ENCODE measurements at places on chromosomes 12 and 14. TPM values are rescaled to one million over a fixed set of nuclear protein-coding genes. Genes with fewer than 3 reads are reported as not detected.
A peak's percentile ranks its signal among the peaks of the same experiment; 100 is the strongest.

GRCh38 chr12:105921872-105922669, 216.7 kb downstream of the NUAK1 start:
- H3K36me3 ChIP-seq = no peaks in the 10 kb centered on the region
- no peak for DNase-seq
- H3K4me1 ChIP-seq = peaks cover 24% of the 10 kb centered on the region
- H3K27me3 ChIP-seq = no peaks in the 10 kb centered on the region
- H3K4me3 ChIP-seq = peak overlapping the region; percentile 1
- peak overlapping the region; percentile 90 for H3K27ac ChIP-seq

- no peak for DNase-seq
- H3K27me3 ChIP-seq = no peaks in the 10 kb centered on the region
- H3K4me1 ChIP-seq = no peaks in the 10 kb centered on the region
- no peak overlapping the region for H3K4me3 ChIP-seq
- no peak overlapping the region for H3K27ac ChIP-seq
- no peaks in the 10 kb centered on the region for H3K36me3 ChIP-seq
These were observed 302.5 kb downstream of the NUAK1 start for GRCh38 chr12:105836242-105836622.

- no peak overlapping the region for H3K4me3 ChIP-seq
- no peaks in the 10 kb centered on the region for H3K27me3 ChIP-seq
- no peak overlapping the region for H3K27ac ChIP-seq
- DNase-seq = no peak
- H3K4me1 ChIP-seq = no peaks in the 10 kb centered on the region
These were observed 74.7 kb downstream of the DIO3 start for GRCh38 chr14:101635749-101636560.

Gene THTPA
- total RNA-seq = 18.5 TPM

Gene AQP2
- not detected for total RNA-seq

GRCh38 chr14:75205591-75205990, 29.2 kb upstream of the TMED10 start:
- H3K4me1 ChIP-seq = no peaks in the 10 kb centered on the region
- no peak for DNase-seq
- H3K27ac ChIP-seq = no peak overlapping the region

Gene AMHR2
- 0.40 TPM for total RNA-seq

GRCh38 chr14:93788293-93788542, at the start of gene PRIMA1:
PRIMA1 (minus strand) TSS chr14:93788485; CDS start chr14:93787718, 767 bp downstream.
- no peaks in the 10 kb centered on the region for H3K27me3 ChIP-seq
- H3K4me1 ChIP-seq = no peaks in the 10 kb centered on the region
- no peak within 1 kb of the TSS for H3K27ac ChIP-seq
- peak within 1 kb of the TSS; percentile 66 for H3K4me3 ChIP-seq
- no peak for DNase-seq

GRCh38 chr14:24361326-24361725, 6.7 kb upstream of the NFATC4 start:
- no peak overlapping the region for H3K27ac ChIP-seq
- H3K36me3 ChIP-seq = no peaks in the 10 kb centered on the region
- no peak overlapping the region for H3K4me3 ChIP-seq
- no peak for DNase-seq
- no peaks in the 10 kb centered on the region for H3K27me3 ChIP-seq

Gene OLR1
- not detected for total RNA-seq

DNA sequence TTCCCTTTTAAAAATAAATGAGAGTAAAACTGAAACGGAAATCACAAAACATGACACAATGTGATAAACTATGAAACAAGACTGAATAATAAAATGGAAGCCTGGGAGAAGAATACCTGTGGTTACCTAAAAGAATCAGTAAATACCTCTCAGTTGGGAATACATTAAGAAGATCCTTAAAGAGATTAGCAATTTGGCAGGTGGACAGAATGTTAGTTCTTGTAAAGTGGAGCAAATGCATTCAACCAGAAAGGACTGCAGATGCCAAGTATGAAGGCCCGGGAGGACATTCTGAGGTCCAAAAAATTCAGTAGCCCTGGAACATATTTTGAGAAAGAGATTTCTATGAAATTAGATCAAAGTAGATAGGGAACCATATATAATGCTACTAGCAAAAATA, 861.3 kb upstream of the SEL1L start:
- no peak for DNase-seq
- H3K27me3 ChIP-seq = no peaks in the 10 kb centered on the region
- H3K4me3 ChIP-seq = no peak overlapping the region
- no peak overlapping the region for H3K27ac ChIP-seq
- H3K36me3 ChIP-seq = no peaks in the 10 kb centered on the region
- H3K4me1 ChIP-seq = no peaks in the 10 kb centered on the region

Gene DNAJC22
- total RNA-seq = not detected

DNA sequence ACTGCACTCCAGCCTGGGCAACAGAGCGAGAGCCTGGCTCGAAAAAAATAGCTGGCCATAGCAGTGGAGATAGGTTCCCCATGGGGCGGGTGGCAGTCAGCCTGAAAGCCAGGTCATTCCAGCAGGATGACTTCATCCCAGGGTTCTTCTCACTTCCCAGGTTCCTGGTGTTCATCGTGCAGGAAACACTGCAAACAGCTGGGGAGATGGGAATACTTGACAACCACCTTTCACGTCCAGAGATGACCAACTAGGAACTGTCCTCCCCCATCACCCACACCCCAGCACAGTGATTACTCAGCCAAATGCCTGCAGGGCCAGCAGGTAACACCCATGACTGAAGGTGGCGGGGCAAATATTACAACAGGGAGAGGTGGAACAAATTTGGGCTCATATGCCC, 1.7 kb downstream of the VSIG10 start:
- H3K27me3 ChIP-seq = no peaks in the 10 kb centered on the region
- no peak for DNase-seq
- no peak overlapping the region for H3K4me3 ChIP-seq
- H3K27ac ChIP-seq = peak overlapping the region; percentile 16
- H3K36me3 ChIP-seq = no peaks in the 10 kb centered on the region

Gene PTGES3
- 143 TPM for total RNA-seq

Gene ASCL1
- total RNA-seq = not detected

DNA sequence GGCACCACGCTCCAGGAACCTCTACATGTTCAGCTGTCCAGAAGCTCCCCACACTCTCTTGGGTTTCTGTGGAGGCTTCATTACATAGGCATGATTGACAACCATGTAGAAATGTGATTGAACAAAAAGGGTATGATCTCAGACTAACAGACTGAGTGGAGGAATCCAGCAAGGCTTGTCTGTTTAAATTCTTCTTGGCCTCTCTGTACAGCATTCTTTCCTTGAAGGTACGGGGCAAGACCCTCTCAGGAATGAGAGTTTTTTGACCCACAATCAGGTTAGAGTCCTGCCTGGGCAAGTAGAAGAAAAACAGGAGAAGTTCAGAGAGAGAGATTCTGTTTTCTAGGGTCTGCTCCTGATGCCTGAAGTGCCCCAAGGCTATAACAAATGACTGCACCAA, 40.9 kb downstream of the SRGAP1 start:
- no peak overlapping the region for H3K27ac ChIP-seq
- H3K4me1 ChIP-seq = no peaks in the 10 kb centered on the region
- no peak for DNase-seq

GRCh38 chr12:54372113-54372806, 8.0 kb upstream of the GPR84 start:
- H3K4me3 ChIP-seq = no peak overlapping the region
- peaks cover 33% of the 10 kb centered on the region for H3K4me1 ChIP-seq
- DNase-seq = peak; percentile 80
- H3K36me3 ChIP-seq = no peaks in the 10 kb centered on the region
- H3K27ac ChIP-seq = peak overlapping the region; percentile 37
- H3K27me3 ChIP-seq = no peaks in the 10 kb centered on the region

GRCh38 chr12:15435597-15435996, 113.3 kb downstream of the PTPRO start:
- no peak for DNase-seq
- H3K36me3 ChIP-seq = no peaks in the 10 kb centered on the region
- no peaks in the 10 kb centered on the region for H3K27me3 ChIP-seq
- H3K27ac ChIP-seq = no peak overlapping the region
- no peak overlapping the region for H3K4me3 ChIP-seq
- no peaks in the 10 kb centered on the region for H3K4me1 ChIP-seq

Data from psoas muscle (tissue), 8 donors.